ENCODE measurements at places on chromosomes 4 and X.

DNA sequence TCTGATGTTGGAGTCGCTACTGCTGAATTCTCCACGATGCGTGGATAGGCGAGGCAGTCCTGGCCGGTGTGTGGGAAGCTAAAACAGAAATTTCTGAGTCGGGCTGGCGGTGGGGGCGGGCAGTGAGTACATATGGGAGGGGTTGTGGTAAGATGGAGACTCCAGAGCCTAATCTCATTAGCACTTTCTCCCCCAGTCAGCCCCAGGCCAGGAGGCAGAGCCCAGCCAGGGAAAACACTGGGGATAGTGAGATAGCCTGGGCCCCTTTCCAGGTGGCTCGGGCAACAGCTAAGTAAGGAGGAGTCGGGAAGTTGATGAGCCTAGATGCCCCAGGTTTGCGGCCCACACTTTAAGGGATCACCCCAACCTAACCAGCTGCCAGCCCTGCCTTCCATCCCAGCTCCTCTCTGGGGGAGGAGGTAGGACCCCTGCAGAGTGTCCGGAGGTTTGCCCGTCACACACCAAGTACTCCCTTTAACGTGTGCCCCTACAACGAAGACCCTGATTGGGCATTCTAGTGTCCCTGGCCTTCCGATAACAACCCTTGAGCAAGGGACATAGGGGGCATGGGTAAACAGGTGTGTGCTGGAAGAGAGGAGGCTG, 2.4 kb upstream of the LOC101059915 start:
- DNase-seq = no peak

- no peak for DNase-seq
Observed at GRCh38 chr4:180330521-180330920, 1912.7 kb upstream of the TENM3 start.

GRCh38 chrX:9835585-9836210, 49.5 kb downstream of the SHROOM2 start:
- no peak for DNase-seq

GRCh38 chr4:74072739-74073138, 26.3 kb downstream of the CXCL2 start:
- DNase-seq = no peak
